H7 (cell line): ENCODE measurements at places on chromosomes 11 and 22. TPM values are rescaled to one million over a fixed set of nuclear protein-coding genes. Genes with fewer than 3 reads are reported as not detected.

The FAT3 gene
- total RNA-seq: 8.5 and 10.7 TPM in 2 replicates

The OR4A16 gene
- not detected in 2 replicates for total RNA-seq

The C2CD2L gene
- 4.8 and 7.0 TPM in 2 replicates for total RNA-seq

The LZTR1 gene
- 28.3 and 34.0 TPM in 2 replicates for total RNA-seq

The KCNJ4 gene
- 3.4 and 5.9 TPM in 2 replicates for total RNA-seq

The CARNS1 gene
- 0.07 and 0.17 TPM in 2 replicates for total RNA-seq

The ROBO3 gene
- 26.1 and 31.0 TPM in 2 replicates for total RNA-seq

The SOX10 gene
- total RNA-seq: 3.5 and 3.7 TPM in 2 replicates
